ENCODE measurements at places on chromosomes 3 and 15.

- no peak for DNase-seq
Measured at GRCh38 chr3:13027154-13027553, 46.1 kb downstream of the IQSEC1 start.

DNA sequence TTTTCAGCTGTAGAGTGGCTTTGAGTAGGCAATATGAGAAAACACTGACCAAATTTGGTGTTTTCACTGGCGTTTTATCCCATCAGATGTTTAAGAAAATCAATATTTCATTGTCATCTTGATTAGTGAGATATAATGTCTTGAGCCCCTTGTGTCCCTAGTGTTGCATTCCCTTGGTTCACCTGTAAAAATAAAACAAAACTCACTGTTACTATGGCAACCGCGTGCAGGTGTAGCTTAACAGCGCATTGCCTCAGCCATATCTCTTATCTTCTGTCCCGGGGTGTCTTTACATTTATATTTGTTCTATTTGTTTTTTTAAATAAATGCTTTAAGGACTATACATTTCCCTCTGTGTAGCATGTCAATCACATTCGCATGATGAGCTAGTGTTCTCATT is 551.6 kb downstream of the ZIC1 start:
- no peak for DNase-seq

GRCh38 chr15:62124973-62125303 is 40.1 kb downstream of the C2CD4B start:
- DNase-seq, result no peak

- no peak for DNase-seq
Measured at GRCh38 chr3:115825046-115825445, 201.7 kb downstream of the GAP43 start.

- DNase-seq, result no peak
Measured at GRCh38 chr15:80157215-80157614, 4.4 kb downstream of the FAH start.

DNA sequence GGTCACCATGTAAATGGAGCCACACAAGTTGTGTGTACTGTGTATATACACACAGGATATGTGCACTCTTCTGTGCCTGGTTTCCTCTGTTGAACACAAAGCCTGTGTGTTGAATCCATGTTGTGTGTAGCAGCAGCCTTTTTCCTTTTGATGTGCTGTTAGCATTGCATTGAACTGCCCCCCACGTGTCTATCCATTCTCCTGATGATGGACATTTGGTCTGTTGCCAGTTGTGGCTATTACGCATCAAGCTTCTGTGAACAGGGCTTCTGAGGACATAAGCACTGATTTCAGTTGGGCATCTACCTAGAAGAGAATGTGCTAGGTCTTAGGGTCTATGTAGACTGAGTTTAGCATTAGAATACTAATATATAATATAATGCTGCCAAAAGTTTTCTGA is 77.4 kb downstream of the LSM3 start:
- no peak for DNase-seq

DNA sequence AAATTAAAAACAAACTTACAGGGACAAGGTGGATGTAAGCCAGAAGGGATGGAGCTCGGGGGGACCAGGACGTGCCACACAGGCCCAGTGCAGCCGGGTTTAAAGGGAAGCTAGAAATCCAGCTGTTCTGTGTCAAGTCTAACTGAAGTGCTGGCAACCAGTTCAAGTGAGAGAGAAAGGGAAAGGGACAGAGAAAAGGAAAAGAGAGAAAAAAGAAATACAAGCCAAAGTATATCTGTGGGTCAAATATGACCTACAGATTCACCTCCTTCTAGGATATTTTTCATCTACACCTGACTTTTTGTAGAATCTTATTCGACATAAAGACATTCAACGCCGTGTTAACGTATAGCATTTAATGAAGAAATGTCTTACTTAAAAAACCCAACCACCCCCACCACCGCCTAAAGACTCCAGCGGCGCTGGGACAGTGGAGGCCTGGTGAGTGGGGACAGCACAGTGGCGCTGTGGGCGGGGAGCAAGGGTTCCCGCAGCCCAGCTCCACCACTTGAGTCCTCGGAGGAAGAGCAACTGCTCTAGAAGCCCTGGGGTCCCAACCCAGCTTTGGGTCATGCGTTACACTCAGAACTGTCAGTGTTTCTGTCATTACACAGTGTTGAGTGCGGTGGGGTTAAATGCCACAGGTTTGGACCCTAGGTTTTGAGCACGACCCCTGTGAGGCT is 62.3 kb downstream of the CHSY1 start:
- no peak for DNase-seq

GRCh38 chr15:68232937-68233336 is 3.4 kb upstream of the CLN6 start:
- no peak for DNase-seq

- DNase-seq, result no peak
Measured at GRCh38 chr3:48684480-48685143, 1.1 kb downstream of the NCKIPSD start.

DNA sequence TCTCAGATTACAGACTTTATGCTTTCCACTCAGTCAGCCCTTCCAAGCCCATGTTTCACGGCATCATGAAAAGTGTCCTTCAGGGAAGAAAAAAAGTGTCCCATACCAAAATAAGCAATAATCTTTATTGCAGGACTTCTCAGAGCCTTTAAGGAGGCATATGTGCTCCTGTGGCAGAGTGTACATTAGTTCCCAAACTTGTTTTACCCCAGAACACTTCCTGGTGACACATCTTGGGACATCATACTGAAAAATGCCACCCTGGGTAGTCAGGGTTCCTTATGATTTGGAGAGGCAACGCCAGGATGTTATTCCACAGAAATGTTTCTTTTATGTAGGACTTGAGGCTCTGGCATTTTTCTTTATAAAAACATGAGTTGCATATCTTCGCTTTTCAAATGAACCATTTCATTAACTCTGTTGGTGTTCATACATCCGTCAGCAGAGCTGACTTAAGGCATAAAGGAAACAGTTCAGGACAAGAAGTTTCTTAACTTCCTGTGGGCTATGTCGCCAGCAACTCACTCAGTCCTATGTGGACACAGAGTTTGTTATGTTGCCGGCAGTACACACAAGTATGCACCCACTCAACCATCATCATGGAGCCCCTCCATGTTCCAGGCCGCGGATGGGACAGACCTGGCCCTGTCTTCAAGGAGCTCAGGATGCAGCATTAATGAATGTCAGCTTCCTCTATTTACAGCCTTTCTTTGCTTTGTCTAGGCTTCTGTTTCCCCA is 63.8 kb downstream of the CASR start:
- DNase-seq, result no peak

DNA sequence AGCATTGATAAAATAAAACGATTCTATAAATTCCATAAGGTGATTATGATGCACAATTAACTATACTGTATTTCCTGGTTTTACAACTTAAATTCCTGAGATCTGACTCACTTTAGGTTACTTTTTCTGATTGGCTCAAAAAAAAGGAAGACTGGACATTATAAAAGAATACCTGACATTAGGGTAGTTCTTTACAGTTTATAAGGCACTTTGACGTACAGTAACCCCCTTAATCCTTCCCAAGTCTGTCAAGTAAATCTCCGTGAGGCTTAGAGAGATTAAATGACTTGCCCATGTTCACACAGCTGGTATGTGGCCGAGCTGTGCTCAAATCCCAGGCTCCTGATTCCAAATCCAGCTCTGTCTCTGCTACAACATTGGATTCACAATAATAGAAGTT is 1.0 kb upstream of the SLTM start:
- DNase-seq, result no peak
